ENCODE measurements at places on chromosomes 1 and 21.

- H3K4me1 ChIP-seq: no peaks in the 10 kb centered on the region
- DNase-seq: no peak
- H3K27ac ChIP-seq: no peak overlapping the region
These were observed 190.0 kb upstream of the VAMP3 start for GRCh38 chr1:7580923-7581753.

- H3K27ac ChIP-seq: peak overlapping the region; percentile 66
- no peak for DNase-seq
- no peaks in the 10 kb centered on the region for H3K27me3 ChIP-seq
- no peaks in the 10 kb centered on the region for H3K36me3 ChIP-seq
These were observed 1.9 kb upstream of the MYOC start for GRCh38 chr1:171654201-171654941.

DNA sequence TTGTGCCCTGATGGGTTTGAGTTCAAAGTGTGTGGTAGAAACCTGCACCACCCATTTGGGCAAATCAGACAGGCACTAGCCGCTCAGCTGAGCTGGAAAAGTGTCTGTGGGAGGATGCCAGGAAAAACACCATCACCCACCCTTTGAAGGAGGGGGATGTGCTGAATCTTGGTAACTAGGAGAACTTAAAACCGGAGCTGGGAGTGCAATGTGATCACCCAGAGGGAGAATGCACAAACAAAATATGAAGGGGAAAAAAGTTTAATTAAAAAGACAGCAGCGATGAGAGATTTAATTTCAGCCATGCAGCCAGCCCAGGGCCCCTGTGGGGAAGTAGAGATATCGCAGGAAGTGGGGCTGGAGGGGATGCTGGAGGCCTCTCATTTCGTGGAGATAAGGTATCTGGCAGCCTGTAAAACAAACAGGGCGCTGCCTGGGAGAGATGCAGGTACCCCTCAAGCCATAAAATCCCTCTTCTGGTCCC is 86.8 kb upstream of the BCAR3 start:
- H3K4me1 ChIP-seq: peaks cover 17% of the 10 kb centered on the region
- no peak for DNase-seq
- H3K4me3 ChIP-seq: no peak overlapping the region
- no peak overlapping the region for H3K27ac ChIP-seq
- H3K27me3 ChIP-seq: no peaks in the 10 kb centered on the region

DNA sequence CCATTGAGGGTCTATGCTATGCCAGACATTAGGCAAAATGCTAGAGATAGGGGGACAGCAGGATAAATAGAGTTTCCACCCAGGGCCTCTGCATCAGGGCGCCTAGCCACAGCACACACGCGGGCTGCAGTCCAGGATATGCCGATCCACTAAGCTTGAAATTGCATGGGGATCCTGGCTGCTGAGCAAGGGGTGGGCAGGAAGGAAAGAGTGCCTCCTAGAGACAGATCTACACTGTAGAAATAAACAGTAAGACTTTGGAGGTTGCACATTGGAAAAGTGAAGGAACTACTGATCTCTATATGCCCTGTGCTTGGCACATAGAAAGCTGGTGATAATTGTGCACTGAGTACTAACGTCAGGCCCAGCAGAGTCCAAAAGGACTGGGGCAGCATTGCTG is 411.1 kb downstream of the PRDM2 start:
- no peak for DNase-seq
- H3K27ac ChIP-seq: no peak overlapping the region
- no peaks in the 10 kb centered on the region for H3K36me3 ChIP-seq

GRCh38 chr1:155061381-155062150 is 2.0 kb upstream of the EFNA4 start:
- no peak for DNase-seq
- H3K4me1 ChIP-seq: peaks cover 31% of the 10 kb centered on the region
- H3K27ac ChIP-seq: no peak overlapping the region
- no peaks in the 10 kb centered on the region for H3K27me3 ChIP-seq

DNA sequence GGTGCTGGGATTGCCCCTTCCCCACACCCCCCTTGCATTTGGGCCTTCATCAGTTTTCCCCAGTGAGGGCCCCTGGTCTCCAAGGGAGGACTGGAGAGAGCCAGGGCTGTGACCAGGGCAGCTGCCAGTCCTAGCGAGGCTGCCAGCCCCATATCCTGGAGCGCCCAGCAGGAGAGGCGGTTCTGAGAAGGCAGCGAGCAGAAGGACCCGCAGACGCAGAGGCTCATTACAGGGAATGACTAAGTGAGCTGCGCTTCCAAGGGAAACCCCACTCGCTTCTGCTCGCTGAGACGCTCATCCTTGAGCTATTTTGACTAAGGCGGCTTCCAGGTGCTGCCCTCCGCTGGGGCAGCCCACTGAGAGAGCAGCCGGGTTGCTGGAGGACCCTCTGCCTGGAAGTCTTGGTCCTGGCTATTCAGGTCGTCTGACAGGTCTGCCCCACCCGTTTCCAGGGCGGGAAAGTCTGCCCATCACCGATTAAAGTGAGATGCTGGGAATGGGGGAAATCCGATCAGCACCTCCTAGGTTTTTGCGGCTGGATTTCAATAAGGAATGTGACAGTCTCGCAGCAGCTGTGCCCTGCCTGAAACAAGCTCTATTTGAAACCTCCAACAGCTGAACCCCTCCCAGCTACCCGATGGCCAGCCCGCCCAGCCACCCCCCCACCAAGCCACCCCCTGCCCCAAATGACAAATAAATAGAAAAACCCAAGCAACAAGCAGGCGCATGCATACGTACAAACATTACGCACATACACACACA is 2.8 kb downstream of the KCNN3 start:
- H3K36me3 ChIP-seq: no peaks in the 10 kb centered on the region
- H3K4me3 ChIP-seq: peak overlapping the region; percentile 35
- H3K27ac ChIP-seq: no peak overlapping the region
- H3K27me3 ChIP-seq: no peaks in the 10 kb centered on the region
- peaks cover 15% of the 10 kb centered on the region for H3K4me1 ChIP-seq

Measured in esophagus squamous epithelium (tissue), 5 donors.